ENCODE measurements at places on chromosomes 2 and 18.
A peak's percentile ranks its signal among the peaks of the same experiment; 100 is the strongest.

DNA sequence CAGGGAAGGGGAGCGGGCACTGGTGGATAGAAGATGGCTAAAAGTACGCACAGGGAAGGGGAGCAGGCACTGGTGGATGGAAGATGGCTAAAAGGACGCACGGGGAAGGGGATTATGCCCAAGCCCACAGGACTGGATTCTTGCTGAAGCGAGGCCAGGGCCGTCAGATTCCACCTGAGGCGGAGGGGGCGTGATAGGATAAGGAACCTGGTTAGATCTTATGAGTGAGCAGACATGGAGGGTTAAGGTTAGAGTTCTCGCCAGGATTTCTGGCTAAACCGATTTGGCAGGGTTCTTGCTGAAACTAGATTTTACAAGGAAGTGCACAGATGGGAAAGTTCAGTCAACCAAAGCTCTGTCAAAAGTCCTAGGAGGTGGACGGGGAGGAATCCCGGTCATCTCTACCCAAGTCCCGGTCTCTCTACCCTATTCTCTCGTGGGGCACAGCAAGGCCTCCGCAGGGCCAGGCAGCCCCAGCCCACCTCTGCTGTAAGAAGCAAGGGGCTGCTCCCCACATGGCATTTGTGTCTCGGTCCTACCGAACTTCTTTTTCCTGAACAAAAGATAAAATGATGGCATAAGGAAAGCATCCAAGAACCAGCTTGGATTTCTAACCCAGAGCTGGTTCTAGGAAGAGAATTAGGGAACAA is 140.8 kb downstream of the PTGR3 start:
- DNase-seq: no peak

DNA sequence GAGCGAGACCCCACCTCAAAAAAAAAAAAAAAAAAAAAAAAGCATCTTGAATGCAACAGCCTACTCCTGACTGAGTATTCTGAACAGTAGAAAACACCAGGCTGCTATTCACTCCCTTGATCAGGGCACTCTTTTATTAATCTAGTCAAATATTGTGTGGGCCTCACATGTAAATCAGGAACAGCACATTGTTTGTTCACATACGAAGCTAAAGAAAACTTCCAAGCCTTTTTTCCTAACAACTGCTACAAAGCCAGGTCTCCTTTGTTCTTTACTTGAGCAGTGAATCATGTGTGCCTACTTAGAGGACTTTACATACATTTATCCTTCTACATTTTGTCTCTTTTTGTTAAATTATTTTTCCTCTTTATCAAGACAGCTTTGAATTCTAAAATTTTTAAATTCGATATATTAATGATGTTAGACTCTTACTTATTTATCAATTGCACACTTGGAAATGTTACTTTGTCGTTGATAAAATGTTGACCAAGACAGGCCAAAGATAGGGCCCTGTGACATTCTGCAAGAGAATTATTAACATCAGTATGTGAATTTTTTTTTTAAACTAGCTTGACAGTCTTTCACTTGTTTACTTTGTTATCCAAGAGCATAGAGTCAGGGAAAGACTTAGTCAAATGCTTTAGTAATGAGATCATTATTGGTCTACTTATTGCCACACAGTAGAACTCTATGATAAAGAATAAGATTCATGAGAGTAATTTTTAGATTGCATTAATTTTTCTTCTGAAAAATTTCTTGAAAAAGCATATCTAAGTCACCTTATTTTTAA is 13.2 kb downstream of the SPATS2L start:
- no peak for DNase-seq

DNA sequence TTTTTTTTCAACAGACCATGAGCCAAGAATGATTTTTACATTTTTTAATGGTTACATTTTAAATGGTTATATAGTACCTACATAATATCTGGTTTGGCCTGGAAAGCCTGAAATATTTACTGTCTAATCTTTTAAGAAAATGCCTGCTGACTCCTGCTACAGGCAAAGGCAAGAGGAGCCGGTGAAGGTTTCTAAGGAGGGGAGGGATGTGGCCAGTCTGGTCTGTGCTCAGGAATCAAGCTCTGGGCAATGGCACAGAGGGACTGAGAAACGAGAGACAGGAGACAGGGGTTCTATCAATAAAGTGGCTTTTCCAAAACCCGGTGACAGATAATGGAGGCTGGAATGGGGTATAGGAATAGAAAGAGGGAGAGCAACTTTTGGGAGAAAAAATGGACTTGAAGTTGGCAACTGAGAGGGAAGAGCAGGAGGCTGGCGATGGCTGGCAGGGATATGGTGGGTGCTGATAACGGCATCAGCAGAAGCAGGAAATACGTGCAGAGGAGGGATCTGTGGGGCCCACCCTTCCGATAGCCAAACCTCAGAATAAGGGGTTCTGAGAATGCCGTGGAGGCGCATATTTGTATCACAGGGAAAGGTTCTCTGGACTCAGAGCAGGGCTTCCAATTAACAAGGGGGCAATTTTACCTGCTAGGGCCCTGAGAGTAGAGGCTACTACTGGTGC is 64.0 kb upstream of the DNMT3A start:
- no peak for DNase-seq

- no peak for DNase-seq
Measured at GRCh38 chr2:112831513-112831845, 5.1 kb downstream of the IL1B start.

GRCh38 chr2:65316072-65316471 is 88.4 kb downstream of the ACTR2 start:
- DNase-seq: no peak

GRCh38 chr18:21760321-21760720 is 19.7 kb downstream of the MIB1 start:
- no peak for DNase-seq

DNA sequence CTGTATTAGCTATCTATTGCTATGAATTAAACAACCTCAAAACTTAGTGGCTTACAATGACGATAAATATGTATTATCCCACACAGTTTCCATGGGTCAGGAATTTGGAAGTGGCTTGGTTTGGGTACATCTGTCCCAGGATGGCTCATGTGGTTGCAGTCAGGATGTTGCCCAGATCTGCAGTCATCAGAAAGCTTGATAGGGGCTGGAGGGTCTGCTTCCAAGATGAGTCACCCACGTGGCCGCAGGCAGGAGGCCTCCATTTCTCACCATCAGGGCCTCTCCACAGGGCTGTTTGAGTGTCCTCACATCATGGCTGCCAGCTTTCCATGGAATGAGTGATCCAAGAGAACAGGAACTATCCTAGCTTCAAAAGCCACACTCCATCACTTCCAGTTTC is 46.4 kb downstream of the CHRNA1 start:
- no peak for DNase-seq

GRCh38 chr18:62678847-62679485 is 36.4 kb upstream of the PHLPP1 start:
- DNase-seq: no peak

GRCh38 chr2:28975671-28976070 is 5.4 kb upstream of the TOGARAM2 start:
- DNase-seq: no peak

- DNase-seq: peak; percentile 71
Measured at GRCh38 chr2:11863513-11864328, 117.3 kb downstream of the LPIN1 start.

DNA sequence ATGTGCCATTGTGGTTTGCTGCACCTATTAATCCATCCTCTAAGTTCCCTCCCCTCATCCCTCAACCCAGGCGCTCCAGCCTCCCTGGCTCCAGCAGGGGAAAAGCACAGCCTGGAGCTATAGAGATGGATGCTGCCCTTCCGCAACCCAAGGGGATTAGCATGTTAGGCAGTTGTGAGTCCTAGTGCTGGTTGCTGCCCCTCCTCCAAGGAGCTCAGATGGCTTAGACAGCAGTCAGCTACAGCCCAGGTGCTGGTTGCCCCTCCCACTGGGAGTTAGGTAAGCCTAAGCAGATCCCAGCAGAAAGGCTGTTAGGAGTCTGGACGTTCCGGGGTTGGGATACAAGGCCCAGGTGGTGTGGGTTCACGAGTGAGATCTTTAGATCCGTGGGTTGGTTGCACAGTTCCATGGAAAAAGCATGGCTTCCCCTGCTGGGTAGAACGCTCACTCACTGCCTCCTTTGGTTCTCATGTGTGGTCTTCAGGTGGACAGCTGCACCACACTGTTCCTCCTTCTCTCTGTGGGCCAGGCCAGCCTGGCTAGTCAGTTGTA is 446.1 kb downstream of the ZNF804A start:
- DNase-seq: no peak

GRCh38 chr2:1028831-1029230 is 78.2 kb downstream of the SNTG2 start:
- no peak for DNase-seq
